Spleen (tissue), 13 donors: ENCODE measurements at places on chromosomes 2 and 18.

GRCh38 chr2:165469417-165469816 is at the start of gene CSRNP3:
Gene CSRNP3 (plus strand): TSS chr2:165469698. CDS start chr2:165595066, 125,368 bp downstream.
- no peak for DNase-seq

DNA sequence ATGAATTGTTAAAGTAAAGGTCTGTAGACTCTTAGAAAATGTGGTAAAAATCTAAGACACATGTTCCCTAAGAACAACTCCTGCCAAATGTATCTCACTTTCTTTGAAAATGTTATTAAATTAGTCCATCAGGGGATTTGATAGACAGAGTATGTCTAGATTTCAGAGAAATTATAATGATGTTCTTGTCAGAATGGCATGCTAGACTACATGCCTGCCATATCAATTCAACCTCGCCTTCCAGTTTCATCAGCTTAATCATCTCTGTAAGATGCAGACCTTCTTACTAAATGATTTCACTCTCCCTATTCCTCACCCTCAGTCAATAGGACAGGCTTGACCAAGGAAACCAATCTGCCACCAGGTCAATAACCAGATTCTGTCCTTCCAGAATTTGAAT is 368.4 kb downstream of the TXNL1 start:
- no peak for DNase-seq

DNA sequence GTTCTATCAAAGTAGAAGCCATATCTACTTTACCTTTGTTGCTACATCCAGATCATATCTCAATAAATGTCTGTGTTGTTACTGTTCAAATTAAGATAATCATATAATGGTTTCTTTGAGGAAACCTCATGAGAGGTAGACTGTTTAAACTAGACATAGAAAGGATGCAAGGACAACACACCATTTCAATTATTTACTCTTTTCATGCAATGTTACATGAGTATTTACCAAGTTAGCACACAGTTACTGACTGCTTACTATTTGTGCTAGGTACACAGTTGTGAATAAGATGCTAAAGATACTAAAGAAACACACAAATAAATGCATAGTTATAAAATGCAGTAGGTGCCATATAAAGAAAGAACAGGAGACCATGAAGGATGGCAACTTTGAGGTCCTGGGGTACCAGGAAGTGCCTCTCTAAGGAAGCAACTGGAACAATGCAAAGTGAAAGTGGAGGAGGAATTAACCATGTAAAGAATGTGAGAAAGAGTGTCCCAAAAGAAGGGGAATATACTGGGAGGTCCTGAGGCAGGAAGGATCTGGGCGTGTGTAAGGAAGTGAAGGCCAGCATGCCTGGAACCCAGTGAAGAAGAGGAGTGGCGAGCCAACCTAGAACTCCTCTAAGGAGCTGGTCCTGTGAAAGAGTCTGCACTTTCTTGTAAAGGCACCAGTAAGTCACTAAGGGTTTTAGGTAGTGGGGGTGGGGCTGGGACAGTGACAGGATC is 39.4 kb downstream of the RBMS1 start:
- no peak for DNase-seq

DNA sequence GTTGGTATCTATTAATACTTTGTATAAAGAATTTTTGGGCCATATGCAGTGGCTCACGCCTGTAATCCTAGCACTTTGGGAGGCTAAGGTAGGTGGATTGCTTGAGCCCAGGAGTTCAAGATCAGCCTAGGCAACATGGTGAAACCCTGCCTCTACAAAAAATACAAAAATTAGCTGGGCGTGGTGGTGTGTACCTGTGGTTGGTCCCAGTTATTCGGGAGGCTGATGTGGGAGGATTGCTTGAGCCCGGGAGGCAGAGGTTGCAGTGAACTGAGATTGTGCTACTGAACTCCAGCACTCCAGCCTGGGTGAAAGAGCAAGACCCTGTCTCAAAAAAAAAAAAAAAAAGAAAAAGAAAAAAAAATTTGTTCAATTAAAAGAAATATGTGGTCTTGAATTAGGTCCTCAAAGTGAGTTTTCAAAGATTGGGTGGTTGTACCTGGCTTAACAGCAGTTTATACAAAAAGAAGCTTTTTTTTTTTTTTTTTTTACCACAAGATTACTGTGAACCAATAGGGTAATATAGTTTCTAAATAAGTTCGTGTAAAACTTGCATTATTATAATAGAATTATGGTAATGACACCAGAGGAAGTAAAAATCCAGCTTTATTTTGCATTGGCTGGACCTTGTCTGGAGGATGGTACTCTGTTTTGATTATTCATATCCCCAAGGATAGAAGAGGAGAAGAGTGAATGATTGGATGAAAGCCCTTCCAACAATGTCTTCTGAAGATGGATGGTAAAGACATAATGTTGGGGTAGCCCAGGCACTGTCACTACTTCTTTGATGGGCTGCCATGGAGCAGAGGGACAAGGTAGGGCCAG is 210.3 kb downstream of the MYCN start:
- no peak for DNase-seq

DNA sequence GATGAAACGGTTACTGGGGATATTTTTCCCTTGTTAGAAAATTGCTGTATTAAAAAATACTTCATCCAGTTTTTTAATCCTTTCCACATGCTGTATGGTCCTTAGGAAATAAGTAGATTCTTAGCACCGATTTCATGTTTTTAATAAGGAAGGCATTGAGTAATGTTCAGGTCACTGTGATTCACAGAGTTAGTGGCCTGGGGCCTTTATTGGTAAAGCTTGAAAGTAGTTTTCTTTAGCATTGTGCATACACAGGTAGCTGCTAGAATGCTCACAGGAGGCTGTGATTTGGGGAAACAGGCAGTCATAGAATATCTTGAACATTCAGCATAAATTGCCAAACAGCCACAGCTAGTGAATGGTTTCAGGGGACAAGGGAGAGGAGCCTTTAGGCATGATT is 79.8 kb downstream of the XRCC5 start:
- DNase-seq = no peak

- peak; percentile 56 for DNase-seq
Observed at GRCh38 chr2:217939220-217939619, 63.6 kb downstream of the TNS1 start.

- DNase-seq = peak; percentile 56
Observed at GRCh38 chr2:240255811-240256703, 115.6 kb upstream of the OTOS start.
